ACHN (cell line): ENCODE measurements at places on chromosomes 1 and 21.

- DNase-seq, result no peak
These were observed 15.6 kb downstream of the PAX7 start for GRCh38 chr1:18646091-18646785.

GRCh38 chr1:160309571-160309970 lies 24.6 kb upstream of the PEX19 start:
- no peak for DNase-seq

DNA sequence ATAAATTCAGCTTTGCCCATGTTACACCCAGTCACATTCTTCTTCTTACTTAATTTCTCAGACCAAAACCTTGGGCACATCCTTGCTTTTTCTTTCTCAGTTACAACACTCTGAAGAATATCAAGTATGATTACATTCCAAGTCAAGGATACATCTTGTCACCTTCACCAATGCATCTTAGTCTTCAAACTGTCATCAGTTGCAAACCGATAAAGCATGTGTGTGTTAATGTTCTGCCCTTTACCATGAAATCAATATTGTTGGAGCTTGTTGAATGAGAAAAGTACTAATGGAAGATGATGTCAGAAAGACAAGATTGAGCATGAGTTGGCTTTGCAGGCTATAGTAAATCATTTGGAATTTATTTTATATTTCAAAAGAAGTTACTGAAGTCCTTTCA lies 764.6 kb downstream of the NCAM2 start:
- DNase-seq, result no peak

GRCh38 chr1:227895828-227896685 lies 51.7 kb downstream of the WNT9A start:
- no peak for DNase-seq

DNA sequence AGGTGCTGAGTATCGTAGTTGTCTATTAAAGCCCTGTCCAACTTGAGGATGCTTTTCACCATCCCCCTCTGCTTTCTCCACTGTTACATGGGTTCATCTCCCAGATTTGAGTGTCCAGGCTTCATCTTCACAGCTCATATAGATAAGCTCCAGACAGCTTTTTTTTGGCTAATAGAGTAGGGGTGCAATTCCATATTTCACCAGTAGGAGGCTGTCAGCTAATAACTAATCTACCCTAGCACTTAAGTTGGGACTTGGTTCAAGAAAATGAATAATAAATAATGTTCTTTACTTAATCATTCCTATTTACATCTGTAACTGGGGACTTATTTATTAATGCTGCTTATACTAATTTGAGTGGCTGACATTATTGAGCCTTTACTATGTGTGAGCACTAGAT lies 124.5 kb downstream of the IGSF21 start:
- no peak for DNase-seq

GRCh38 chr1:86137436-86137835 lies 19.1 kb downstream of the COL24A1 start:
- DNase-seq, result peak; percentile 20

GRCh38 chr21:45248301-45248892 lies 39.3 kb downstream of the POFUT2 start:
- no peak for DNase-seq

DNA sequence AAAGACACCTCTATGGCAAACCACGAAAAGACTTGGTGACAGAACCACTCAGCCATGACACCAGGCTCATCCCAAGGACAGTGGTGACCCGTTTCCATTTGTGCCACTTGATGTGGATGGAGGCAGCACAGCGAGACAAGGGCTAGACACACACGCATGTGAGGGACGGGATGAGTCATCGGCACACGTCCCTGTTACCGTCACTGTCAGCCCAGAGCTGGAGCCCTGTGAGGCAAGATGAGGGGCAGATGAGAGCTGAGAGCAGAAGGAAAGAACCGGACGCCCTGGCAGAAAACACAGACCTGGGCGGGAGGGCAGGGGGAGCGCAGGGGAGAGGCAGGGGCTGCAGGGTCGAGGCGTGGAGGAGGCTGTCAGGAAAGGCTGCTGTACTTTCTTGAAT lies 57.8 kb downstream of the SIK1 start:
- no peak for DNase-seq

DNA sequence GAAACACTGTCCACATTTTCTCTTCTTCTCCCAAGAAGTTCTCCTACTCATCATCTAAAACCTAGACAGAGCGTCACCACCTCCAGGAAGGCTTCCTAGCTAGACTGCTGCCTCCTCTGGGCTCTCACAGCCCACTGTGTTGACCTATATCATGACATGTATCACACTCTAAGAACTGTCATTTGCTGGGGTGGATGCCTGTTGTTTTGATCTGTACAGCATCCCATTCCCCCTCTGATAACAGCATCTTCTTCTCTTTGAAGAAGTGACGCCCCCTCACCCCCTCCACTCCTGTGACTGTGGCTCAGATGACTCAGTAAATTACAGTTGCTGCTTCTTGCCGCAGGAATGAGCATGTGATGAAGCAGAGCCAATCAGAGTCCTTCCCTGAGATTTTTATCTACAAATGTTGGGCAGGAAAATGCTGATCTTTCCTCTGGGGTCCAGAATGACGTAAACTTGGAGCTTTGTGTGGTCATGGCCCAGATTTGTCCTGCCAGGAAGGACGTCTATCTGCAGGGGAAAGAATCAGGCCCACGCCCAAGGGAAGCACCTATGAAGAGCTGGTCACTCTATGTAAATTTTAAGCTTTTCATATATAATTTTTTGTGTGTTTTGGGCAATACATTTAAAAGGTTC lies 28.0 kb upstream of the FOXO6 start:
- peak; percentile 25 for DNase-seq

GRCh38 chr1:164475834-164476233 lies 83.2 kb upstream of the PBX1 start:
- no peak for DNase-seq

DNA sequence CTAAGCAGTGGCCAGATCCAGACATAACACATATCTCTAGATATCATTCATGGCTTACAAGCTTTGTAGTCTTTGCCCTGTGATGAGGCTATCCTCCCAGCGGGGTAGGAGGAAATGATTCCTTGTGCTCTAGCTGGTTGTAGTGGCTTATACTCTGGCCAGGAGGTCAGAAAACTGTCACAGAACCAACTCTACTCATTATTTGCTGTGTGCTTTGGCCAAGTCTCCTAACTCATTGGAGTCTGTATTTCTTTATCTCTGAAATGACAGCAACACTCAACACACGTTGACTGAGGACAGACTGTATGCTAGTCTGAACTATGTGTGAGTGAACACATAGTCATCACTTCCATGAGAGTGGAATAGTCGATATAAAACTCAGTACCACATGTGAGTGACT lies 116.7 kb upstream of the F3 start:
- no peak for DNase-seq

GRCh38 chr1:19385869-19386591 lies 73.9 kb downstream of the SLC66A1 start:
- no peak for DNase-seq

DNA sequence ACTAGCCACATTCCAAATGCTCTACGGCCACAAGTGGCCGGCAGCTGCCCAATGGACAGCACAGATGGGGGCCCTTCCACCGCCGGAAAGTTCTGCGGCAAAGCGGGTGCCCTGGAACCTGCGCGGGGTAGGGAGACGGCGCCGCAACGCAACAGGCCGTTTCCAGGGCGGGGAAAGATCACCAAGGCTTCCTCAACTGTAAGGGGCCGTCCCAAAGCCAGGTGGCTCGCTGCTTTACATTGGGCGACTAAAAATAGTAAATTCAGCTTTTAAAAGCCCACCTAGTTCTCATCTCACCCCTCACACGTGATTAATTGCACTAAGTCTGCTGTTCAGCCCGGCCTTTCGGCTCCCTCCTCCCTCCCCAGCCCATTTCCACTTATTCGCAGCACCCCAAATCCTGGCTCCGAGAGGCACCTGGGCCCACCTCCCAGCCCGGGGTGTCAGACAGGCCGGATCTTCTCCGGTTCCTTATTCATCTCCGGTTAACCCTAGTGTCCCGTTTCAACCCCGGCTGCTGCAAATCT lies 643 bp downstream of the CFAP298 start:
- DNase-seq, result peak; percentile 25

- DNase-seq, result no peak
These were observed 205.5 kb downstream of the RPS6KC1 start for GRCh38 chr1:213256438-213257087.

GRCh38 chr1:179447489-179447888 lies 81.7 kb downstream of the AXDND1 start:
- peak; percentile 37 for DNase-seq

- DNase-seq, result no peak
These were observed 2.9 kb downstream of the GFI1 start for GRCh38 chr1:92483610-92484471.

DNA sequence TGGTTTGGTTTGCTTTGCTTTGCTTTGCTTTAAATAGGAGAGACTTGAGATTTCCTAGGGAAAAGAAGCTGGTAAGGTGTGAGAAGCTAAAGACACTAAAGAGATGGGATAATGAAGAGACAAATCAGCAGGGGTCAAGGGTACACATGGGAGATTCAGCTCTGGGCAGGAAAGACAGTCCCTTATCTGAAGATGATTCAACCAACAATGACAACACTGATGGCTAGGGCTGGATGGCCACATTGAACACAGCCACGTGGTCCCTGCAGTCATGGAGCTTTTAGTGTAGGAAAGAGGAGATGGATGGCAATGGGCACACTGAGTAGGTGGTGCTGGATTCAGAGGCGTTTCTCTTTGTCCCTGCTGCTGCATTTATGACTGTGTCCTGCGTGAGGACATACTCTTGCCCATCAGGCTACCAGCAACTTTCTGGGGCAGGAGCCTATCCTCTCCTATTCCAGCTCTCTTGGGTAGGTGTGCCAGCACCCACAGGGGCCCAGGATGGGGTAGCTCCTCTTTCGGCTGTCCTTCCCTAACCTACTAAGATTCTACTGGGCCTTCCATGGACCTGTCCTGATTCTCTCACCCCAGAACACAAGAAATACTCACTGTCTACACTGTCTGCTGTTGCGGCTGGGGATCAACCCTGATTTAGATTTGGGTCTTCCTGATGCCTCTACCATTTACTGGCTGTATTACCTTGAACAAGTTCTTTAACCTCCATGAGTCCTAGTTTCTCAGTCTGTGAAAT lies 1.4 kb upstream of the SHISA4 start:
- no peak for DNase-seq

DNA sequence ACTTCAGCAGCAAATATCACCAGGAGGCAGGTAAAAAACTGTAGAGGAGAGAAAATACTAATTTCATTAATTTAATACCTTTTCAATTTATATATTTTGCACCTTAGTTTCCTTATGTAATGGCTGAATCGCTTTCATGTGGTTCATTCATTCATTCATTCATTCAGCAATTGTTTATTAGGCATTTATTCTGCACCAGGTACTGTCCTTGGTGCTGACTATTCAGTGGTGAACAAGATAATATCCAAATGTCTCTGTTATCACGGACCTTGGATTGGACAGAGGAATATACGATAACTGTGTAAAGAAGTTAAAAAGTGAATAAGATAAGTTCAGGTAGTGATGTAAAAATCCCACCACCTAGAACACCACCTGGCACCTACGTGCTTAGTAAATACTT lies 28.8 kb downstream of the TSPAN2 start:
- DNase-seq, result peak; percentile 24

DNA sequence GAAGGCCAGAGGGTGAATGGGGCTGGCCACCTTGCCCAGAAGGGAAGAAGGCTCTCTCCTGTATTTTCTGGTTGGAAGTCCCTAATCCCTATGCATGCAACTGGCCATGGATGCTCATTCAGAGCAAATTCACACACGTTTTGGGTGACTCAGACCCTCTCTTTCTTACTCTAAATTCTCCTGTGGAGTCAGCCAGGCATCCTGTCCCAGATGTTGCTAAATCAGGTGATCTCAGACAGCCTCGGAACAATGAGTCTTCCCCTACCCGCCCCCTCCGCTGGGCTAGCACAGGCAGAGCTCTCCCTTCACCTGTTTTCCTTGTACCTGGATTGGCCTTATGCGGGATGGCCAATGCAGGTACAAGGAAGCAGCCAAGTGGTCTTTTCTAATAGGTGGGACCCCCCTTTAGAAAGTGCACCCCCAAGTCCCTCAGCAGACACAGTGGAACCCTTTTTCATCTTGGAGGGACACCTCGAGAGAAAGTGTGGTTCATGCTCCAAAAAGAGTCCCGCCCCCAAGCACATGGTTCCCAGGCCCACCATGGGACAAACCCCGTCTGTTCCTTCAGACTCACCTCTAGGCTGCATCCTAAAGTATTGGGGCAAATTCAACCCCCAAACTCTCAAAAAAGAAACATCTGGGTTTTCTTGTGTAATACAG lies 8.6 kb downstream of the S100A6 start:
- DNase-seq, result no peak

- DNase-seq, result no peak
These were observed 1.6 kb downstream of the HOOK1 start for GRCh38 chr1:59816318-59816878.

GRCh38 chr1:15346346-15347030 lies 63.2 kb upstream of the EFHD2 start:
- no peak for DNase-seq

DNA sequence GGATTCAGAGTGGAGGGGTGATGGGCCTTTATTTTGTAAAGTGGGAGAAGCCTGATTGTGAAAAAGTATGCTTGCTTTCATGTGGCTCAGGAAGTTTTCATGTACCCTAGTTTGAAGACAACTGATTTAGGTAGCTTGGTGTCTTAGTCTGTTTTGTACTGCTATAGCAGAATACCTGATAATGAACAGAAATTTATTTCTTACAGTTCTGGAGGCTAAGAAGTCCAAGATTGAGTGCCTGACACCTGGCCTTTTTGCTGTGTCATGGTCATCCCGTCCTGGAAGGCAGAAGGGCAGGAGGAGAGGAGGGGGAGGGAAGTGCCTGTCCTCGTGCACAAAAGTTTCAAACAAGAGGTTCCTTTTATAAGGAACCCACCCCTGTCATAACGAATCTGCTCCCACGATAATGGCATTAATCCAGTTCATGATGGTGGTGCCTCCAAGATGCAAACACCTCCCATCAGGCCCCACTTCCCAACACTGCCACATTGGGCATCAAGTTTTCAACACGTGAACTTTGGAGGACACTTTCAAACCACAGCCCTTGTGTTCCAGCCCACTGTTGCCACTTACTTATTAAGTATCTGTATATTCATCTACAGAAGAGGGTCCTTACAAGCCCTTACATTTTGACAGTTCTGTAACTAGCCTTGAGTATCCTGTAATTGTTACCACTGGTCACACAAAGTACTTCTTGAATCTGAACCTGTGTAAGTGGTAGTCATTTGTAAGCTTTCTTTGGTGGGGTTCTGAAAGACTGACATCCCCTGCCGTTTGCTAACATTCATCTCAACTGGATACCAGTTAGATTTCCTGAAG lies 9.5 kb downstream of the UCK2 start:
- no peak for DNase-seq

DNA sequence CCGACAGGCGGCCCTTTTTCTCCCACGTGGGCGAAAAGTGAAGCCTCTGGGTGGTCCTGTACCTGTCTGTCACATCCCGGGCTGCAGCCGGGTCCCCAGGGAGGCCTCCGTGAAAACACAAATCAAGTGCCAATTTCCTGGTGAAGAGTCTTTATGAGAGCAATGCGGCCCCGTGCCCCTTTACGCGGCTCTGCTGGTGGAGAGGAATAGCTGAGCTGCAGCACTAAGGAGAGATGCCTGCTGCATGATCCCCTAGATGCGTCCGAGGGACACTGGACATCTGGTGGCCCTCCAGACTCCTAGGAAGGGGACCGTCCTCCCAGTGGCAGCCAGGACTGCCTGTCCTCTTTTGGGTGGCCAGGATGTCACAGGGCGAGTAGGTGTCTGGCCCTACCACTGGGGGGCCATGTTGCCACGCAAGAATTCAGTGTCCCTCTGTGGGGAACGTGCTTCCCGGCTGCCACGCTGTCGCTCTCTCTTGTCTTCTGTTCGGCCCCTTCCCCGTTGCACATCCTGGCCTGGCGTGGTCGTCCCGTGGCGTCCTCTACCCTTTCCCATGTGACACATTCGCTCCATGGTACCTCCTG lies 38.7 kb downstream of the COL18A1 start:
- no peak for DNase-seq
